M059J (cell line): ENCODE measurements at places on chromosomes 7 and 10.

GRCh38 chr7:32916006-32916405 lies 24.4 kb upstream of the KBTBD2 start:
- no peak for DNase-seq

DNA sequence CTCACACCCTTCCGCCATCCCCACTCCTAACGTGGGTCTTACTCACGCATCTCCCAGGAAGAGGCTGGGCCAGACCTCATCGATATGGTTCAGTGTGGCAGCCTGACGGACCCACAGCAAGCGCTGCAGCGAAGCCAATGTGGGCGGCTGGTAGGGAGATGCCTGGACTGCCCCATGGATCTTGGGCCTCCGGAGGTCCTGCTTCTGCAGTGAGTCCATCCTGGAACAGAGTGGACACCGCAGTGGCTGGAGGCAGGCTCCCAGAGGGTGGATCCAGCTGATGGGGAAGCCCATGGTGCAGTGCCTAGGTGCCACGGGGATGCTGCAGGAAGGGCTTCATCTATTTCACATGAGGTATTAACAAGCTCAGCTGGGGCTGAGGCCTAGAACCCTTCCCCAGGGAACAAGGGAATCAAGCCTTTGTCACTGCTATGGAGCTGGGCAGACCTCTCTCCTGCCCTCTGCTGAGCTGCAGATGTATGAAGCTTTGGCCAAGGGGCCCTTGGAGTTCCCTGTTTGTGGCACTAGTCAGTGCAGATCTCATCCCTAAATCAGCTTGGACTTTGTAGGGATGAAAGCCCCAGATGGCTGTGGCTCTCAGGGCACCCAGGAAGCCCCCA lies 13.7 kb upstream of the SAMD8 start:
- DNase-seq: peak; percentile 22

DNA sequence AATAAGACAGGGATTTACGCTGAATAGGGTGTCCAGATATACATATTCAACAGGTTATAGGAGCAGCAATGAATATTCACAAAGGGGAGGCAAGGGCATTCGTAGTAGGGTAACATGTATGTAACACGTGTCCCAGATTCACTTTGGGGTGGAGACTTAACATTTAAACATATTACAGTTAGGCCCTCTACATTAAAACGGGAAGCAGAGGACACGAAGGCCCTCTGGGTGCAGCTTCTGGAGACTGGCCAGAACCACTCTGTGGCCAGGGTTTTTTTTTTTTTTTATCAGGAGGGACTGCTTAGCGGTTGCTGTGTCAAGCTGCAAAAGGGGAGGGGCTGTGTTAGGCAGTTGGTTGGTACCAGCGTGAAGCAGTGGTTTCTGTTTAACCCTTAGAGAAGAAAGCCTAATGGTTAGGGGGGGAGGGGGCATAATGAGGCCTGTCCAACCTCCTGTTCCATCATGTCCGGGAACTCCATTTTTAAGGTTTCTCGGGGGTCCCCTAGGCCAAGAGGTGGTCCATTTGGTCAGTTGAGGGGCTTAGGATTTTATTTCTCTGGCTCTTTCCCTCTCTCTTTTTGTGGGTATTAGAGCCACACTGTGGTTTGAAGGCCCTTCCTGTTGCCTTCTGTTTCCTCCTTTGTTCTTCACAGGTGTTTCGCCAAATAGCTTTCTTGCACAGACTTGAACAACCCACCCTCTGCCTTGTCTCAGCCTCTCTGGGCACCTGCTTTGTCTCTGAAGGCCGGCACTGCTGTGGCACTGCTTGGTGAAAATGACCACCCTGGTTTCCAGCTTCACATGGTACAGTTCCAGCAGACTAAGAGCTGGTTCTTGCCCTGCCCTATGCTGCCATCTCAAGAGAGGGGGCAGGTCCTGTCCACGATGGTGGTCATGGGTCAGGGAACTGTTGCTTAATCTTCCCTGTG lies 26.4 kb downstream of the PRF1 start:
- peak; percentile 88 for DNase-seq

- DNase-seq: no peak
Observed at GRCh38 chr10:34406463-34407323, 408.4 kb downstream of the PARD3 start.

DNA sequence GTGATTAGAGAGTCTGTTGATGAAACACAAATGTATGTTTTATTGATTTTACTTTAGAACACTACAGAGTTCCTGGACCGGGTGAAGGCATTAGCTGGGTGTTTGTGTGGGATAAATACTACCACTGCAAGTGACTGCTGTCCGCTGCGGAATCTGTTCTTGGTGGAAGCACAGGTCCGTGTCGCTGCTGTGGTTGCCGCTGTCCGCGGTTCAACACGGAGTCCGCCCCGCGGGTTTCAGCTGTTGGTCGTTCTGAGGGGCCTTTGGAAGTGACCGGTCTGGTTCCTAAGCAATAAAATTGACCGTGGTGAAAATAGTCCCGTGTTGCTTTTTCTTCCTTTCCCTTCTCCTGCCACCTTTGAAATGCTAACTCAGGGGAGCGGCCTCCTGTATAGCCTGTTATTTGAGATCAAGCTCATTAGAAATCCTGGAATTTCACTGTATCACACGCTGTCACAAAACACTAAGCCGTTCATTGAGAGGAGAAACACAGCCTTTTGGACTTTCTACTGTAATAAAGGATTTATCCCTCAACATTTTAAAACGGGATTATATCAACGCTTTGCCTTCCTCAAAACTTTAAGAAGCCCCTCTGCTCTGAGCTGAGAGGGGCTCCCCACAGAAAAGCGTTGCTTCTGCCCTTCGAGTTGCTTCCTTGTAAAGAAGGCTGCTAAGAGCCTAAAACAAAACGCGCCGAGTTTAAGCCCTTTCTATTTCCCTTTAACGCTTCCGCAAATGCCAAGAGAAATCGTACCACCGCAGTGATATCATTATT lies 2.6 kb downstream of the NKX6-2 start:
- no peak for DNase-seq

- peak; percentile 50 for DNase-seq
Observed at GRCh38 chr10:4981722-4982471, 18.7 kb downstream of the AKR1C1 start.

GRCh38 chr7:18457832-18458231 lies 37.7 kb upstream of the HDAC9 start:
- DNase-seq: peak; percentile 59

DNA sequence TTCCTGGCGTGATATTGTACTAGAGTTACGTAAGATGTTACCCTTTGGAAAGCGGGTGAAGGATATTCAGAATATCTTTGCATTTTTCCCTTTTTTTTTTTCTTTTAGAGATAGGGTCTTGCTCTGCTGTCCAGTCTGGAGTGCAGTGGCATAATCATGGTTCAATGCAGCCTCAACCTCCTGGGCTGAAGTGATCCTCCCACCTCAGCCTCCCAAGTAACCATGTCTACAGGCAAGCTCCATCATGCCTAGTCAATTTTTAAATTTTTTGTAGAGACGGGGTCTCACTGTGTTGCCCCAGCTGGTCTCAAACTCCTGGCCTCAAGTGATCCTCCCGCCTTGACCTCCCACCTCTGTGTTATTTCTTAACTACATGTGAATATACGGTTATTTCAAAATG lies 18.4 kb downstream of the VPS41 start:
- no peak for DNase-seq

GRCh38 chr10:89567576-89568245 lies 32.3 kb upstream of the SLC16A12 start:
- DNase-seq: no peak

DNA sequence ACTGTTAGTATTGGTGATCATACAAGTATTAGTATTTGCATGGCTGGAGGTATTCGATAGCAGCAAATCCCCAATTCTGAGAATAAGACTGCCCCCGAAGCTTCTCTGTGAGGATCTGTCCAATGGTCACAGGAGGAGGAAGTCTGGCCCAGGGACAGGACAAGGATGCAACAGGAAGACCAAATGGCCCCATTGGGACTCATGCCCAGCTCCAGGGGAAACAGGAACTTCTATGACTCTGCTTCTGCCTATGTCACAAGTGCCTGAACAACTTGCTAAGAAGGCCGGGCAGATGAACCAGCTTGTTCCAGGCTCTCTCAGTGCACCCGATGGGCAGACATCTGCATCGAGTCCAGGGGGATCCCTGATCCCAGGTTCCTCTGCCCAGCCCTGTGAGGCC lies 172.0 kb upstream of the GRB10 start:
- peak; percentile 46 for DNase-seq

- peak; percentile 71 for DNase-seq
Observed at GRCh38 chr7:121107923-121108498, 119.5 kb downstream of the CPED1 start.

- DNase-seq: no peak
Observed at GRCh38 chr7:141686670-141687069, 15.3 kb downstream of the DENND11 start.

DNA sequence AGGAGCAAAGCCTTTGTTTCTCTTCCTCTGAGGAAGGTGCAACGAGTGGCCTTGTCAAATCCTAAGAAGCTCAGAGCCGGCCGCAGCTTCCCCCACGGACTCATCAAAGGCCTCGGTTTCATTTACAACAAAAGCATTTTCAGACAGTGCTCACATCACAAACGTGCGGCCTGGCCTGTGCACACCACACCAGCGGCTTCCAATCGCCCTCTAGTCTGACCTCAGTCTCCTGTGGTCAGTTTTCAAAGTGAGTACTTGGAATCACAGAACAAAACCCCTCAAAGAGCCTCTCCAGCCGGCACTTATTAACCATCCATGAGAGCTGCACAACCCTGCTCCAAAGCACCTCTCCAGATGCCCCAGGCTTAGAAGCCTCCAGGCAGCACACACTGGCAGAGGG lies 3.3 kb downstream of the RADIL start:
- DNase-seq: no peak

- DNase-seq: peak; percentile 65
Observed at GRCh38 chr10:92110039-92110794, 180.7 kb downstream of the CPEB3 start.

DNA sequence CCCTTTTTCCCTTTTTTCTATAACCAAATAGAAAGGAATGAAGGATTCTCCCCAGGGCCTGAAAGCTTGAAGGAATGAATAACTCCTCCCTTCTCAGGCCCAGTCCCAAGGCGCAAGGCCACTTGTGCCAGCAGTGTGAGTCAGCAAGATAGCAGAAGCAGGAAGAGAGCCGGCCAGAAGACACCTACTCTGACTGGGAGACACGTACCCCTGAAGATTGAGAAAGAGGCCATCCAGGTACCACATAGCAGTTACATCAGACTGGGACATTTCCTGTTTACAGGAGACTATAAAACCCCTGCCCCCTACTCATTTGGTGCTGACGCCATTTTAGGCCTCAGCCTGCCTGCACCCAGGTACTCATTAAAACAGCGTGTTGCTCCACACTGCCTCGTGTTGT lies 65.5 kb downstream of the LRRC17 start:
- peak; percentile 95 for DNase-seq

DNA sequence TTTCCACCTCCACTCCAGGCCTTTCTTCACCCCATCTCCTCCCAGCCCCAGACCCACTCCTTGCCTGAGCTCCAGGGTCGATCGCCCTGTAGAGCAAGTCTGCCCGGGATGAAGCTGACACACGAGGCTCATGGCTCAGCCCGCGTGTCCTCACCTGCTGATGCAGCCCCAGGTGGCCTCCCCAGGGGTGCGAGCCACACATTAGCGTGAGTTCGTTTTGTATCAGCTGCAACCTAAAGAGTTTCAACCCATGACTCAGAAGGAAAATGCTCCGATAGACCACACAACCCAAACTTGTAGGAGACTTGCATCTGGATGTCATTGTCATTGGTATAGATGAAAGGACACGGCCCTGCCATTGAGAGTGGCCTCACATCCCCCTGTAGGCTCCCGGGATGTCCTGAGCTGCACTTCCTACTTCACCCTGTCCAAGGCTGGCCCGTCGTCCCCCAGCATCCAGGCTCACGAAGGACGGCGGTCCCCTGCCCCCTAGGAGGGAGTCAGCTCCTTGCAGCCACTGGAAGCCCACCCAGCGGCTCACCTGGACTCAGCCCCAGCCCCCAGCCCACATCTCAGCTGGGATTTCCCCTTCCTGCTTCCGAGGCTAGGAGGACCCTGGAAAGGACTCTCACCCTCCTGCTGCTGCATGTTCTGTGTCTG lies 97.7 kb downstream of the HTR5A start:
- no peak for DNase-seq

DNA sequence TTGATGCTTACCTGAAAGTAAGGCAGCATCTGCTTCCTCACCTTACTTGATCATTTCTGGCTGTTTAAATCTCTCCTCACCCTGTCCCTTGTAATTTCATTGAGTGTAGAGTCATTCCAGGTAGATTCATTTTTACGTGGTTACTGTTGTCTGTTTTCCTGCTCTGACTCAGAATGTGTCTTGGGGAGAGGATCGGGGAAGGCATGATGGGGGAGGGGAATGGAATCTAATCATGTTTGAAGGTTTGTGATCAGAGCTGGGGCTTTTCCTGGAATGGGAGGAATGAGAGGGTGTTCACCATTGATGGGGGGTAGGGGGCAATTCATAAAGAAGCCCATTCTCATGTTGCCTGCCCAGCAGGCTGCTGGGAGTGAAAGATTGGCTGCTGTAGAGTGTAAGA lies 18.7 kb downstream of the SEC24C start:
- peak; percentile 75 for DNase-seq
